ENCODE measurements at places on chromosomes 2 and 18.

GRCh38 chr18:10444314-10445006, 10.0 kb upstream of the APCDD1 start:
- no peak for DNase-seq

DNA sequence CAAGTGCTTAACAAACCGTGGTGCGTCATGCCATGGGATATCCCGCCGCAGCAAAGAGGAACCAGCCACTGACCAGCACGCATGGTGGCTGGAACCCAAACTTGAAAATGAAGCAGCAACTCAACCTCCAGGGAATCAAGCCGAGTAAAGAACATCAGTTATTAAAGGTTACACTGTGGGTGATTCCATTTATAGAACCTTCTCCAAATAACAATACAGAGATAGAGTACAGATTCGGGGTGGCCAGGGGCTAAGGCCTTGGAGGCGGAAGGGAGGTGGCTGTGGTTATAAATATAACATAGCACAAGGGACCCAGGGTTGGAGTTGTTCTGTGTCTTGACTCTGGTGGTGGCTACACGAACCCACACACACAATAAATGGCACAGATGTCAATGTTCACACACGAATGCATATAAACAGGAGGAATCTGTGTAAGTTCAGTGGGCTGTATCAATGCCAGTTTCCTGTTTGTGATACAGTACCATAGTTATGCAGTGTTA, 123.1 kb downstream of the EIPR1 start:
- DNase-seq = no peak

DNA sequence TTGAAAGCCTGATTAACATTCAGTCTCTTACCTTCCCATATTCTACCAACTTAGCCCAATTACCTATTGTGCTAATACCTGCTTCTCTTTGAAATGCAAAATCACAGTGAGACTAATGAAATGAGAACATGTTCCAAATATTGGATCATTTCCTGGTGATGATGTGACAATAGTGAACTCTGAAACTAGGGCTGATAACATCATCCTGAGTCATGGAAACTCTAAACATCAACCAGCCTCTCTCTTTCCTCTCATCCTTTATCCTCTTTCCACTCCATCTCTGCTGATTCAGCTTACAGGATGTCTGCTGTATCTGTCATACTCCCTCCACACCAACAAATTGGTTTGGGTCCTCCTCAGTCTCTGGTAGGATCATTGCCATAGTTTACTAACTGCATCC, 98.8 kb upstream of the NCKAP5 start:
- no peak for DNase-seq

GRCh38 chr2:239324456-239324855, 76.4 kb downstream of the HDAC4 start:
- DNase-seq = no peak

DNA sequence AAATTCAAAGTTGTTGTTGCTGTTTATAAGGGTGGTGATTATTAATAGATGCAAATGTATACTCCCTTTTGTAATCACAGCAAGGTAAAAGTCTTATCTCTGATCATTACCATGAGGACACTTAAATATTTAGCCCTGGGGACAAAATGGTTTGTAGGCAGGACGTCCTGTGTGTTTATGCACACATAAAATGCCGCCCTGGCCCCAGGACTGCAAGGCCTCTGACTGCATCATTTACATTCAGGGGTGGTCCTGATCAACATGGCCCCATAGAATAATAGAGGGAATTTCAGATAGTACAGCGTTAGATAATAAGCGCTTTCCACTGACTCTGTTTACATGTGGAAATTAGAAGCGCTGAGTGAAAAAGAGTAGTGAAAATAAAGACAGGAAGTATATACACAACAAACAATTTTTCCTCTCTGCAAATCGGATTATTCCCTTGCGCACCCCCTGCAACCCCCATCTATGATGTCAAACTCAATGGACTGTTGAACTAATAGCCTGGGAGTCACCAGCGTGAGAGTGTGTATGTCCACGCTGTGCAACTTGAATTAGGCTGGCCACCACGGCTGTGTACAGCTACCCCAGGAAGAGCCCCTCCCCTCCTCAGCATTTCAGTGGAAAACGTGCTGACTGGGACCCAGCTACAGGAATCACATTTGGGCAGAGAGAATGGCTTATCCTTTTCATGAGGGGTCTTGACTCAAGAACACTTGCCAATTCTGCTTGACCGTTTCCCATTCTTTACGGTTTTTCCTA, 291.5 kb downstream of the SOX11 start:
- no peak for DNase-seq

GRCh38 chr2:203824057-203824456, 43.5 kb upstream of the CTLA4 start:
- no peak for DNase-seq

- DNase-seq = no peak
Measured at GRCh38 chr2:113079131-113079530, 11.4 kb downstream of the IL1F10 start.

- DNase-seq = no peak
Measured at GRCh38 chr2:71332435-71332796, 834 bp downstream of the ZNF638 start.

- no peak for DNase-seq
Measured at GRCh38 chr2:190982262-190983034, 31.5 kb downstream of the STAT1 start.

DNA sequence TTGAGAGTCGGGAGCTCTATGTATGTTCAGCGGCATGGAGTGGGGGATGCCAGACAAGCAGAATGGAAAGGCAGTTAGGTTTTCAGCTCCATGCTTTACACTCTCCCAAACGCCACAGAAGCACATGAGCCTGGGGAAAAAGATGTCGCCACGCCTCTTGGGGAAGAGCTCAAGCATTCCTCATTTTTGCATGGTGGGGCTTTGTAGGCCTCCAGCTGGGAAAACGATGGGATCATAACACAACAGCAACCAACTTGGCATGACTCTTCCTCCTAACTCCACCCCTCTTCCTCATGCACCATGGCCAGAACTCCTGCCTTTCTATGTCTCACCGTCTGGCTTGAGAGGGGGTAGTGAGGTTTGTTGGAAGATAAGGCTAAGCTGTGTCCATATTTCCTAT, 102.6 kb downstream of the PAX3 start:
- DNase-seq = no peak

GRCh38 chr2:238427435-238428162, 872 bp downstream of the ASB1 start:
- DNase-seq = no peak

- DNase-seq = no peak
Measured at GRCh38 chr2:3527886-3528785, 8.8 kb upstream of the ADI1 start.

- DNase-seq = no peak
Measured at GRCh38 chr18:43501099-43501498, 223.8 kb upstream of the SYT4 start.

GRCh38 chr2:234158812-234159211, 108.3 kb downstream of the SPP2 start:
- DNase-seq = no peak

DNA sequence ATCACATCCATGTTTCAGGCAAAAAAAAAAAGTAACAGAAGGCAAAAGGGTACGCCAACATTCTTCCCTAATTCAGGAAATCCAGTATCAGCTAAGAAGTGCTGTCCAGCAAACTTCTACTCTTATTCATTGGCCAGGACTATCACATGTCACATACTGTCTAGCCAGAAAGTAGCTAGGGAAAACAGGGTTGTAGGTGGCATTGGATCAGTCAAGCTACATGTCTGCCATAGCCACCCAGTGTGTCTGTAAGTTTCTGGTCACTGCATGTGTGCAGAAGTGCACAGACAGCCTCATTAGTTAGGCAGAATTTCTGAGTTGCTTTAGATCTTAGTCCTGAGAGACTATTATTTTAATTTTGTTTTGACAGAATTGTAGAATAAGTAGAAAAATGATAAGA, 465.3 kb upstream of the NRP2 start:
- no peak for DNase-seq

GRCh38 chr2:230681171-230681545, 31.5 kb upstream of the CAB39 start:
- no peak for DNase-seq

GRCh38 chr2:118852605-118853128, 5.2 kb upstream of the EN1 start:
- no peak for DNase-seq

DNA sequence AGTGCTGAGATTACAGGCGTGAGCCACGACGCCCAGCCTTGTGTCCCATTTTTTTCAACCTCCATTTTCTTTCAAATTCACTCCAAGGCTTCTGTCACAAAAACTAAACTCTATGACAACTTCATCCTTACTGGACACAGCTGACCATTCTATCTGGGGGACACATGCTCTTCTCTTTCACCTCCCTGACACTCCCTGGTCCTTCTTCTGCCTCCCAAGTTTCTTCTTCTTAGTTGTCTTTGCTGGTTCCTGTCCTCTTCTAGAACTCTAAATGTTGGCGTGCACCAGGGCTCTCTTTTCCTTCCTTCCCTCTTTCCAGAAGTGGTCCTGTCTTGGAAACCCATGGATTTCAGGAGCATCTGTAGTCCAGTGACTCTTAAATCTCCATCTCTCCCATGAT, 40.1 kb upstream of the LPIN2 start:
- DNase-seq = no peak

GRCh38 chr2:135963841-135964240, 21.6 kb downstream of the DARS1 start:
- no peak for DNase-seq

DNA sequence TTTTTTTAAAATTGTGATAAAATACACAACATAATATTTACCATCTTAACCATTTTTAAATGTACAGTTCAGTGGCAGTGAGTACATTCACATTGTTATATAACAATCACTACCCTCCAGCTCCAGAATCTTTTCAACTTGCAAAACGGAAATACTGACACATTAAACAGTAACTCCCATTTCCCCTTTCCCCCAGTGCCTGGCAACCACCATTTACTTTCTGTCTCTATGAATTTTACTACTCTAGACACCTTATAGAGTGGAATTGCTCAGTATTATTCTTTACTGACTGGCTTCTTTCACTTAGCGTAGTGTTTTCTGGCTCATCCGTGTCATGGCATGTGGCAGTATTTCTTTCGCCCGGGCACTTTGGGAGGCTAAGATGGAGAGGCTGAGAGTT, 32.6 kb downstream of the FASTKD2 start:
- DNase-seq = no peak

DNA sequence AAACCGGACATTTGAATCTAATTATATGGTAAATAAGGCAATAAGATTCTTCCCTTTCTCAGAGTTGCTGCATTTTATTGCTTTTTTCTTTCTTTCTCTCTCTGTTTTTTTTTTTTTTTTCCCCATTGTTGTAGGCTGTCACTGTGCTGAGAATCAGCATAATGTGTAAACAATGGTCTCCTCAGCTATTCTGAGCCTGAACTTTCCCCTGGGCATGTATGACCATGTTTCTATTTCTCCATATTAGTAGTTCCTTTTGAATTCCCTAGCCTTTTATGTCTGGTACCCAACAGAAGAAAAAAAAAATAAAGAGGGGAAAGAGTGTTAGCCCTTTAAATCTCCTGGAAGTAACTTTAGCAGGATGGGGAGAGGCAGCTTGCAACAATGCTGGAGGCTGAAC, 1862.5 kb downstream of the SUCLG1 start:
- no peak for DNase-seq

Measured in H54 (cell line).